ENCODE measurements at places on chromosomes 7 and 10.

DNA sequence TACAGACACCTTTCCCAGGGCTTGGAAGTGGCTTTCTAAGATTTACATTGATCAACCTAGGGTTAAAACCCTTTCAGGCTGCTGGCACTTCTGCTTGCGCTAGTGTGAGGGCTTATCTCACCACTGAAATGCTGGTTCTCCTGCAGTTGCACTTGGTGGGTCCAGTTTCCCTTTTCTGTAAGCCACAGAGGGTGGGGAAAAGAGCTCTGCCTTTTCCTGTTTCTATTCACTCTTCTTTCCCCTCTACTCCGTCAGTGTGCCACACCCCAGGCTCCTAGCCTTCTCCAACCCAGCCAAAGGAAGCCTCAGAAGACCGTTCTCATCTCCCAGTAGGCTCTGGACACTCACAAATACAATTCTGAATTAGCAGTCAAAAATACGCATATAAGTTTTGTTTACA, 19.0 kb upstream of the CAPZA2 start:
- DNase-seq = no peak

- no peak for DNase-seq
Observed at GRCh38 chr10:86684331-86685097, 16.2 kb downstream of the LDB3 start.

- DNase-seq = no peak
Observed at GRCh38 chr7:75055830-75056772, 17.5 kb downstream of the RCC1L start.

DNA sequence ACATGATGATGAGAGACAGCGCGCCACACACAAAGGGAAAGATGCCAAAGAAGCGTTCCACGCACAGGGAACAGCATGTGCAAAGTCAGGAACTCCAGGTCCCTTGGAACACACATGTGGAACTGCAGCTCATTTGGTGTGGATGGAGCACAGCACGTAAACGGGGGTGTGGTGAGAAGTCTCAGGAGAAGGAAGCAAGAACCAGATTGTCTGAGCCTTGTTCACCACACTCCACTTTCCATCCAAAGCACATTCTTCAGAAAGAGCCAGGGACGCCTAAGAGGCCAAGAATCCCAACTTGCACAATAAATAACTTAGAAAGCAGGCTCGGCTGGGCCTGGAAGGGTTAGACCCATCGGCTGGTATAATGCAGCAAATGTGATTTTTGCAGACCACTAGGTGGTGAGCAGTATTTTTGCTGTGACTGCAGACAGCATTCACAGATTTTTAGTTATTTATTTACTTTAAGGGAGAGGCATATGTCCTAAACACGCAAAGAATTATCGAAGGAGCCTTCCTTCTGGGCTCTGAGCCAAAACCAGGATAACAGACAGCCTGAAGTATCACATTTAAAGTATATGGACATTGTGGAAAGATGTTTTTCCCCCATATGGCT, 27.9 kb upstream of the ASCC1 start:
- DNase-seq = no peak

GRCh38 chr7:92785923-92786322, 50.5 kb downstream of the CDK6 start:
- no peak for DNase-seq

- DNase-seq = no peak
Observed at GRCh38 chr7:70698219-70698832, 433.6 kb upstream of the GALNT17 start.

GRCh38 chr7:151863386-151864079, 13.4 kb downstream of the PRKAG2 start:
- DNase-seq = no peak

- no peak for DNase-seq
Observed at GRCh38 chr7:148379677-148380076, 210.9 kb upstream of the C7orf33 start.

- DNase-seq = no peak
Observed at GRCh38 chr10:5354068-5354467, 10.7 kb upstream of the UCN3 start.

DNA sequence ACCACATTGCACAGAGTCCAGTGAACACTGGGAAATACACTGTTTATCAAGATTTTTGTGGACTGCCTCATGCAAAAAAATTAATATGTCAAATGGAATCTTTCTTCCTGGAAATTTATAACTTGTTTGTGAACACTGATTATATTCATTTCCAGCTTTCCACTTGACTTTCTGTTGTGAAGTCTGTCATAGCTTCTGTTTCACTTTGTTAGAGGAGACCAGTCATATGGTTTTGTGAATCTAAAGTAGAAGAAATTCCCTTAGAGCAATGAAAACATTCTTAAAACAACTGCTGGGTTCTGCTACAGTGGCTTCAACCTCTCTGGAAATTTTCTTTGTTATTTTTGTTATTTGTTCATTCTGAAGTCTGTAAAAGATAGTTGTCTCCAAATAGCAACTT, 349.5 kb upstream of the NFE2L3 start:
- DNase-seq = no peak
